Activated effector memory CD4-positive, alpha-beta T cell treated with Interleukin-2 at 50 U/mL for 16 hours (primary cell): ENCODE measurements at places on chromosomes 6 and 20.

DNA sequence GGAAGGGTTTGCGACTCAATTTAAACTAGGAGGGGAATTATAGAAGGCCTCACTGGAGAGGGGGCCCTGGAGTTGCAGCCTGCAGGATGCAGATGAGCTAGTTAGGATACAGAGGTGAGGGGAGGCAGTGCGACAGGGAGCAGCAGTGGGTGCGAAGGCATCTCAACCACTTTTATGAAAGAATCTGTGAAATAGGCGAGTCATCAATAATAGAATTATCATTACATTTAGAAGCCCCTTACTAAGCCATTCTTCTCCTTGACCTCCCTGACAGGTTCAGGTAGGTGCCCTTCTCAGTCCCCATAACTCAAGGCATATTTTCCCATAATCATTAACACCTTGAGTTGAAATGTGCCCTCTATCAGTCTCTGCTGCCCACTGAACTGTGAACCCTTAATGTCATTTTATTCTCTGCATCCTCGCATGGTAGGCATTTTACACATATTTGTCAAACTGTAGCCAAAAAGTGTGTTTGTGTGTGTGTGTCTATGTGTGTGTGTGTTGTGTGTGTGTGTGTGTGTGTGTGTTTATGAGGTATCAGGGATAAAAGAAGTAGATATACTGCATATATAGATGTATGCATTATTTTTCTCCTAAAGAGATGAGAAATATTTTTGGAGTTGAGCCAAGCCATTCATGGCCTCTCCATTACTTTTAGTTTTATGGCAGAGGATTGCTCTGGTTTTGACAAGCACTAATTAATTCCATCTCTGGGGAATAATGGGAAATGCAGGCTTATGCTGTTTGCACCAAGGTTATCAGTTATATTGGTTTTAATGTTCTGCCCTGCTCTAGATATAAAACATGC is 898.8 kb downstream of the KIF16B start:
- no peak for DNase-seq

DNA sequence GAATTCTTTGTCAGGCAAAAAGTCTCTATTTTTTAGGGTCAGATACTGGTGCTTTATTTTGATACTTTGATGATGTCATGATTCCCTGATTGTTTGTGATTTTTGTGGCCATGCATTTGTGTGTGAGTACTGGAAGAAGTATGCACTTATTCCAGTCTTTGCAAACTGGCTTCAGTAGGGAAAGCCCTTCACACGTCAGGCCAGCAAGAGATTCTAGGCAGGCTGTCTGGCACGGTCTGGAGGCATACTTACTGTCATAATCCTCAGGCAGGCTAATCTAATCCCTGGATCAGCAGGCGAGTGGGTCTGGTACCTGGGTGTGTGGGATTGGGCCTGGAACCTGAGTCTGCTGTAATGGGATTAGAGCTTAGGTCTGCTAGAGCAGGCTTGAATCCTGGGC is 391.8 kb upstream of the MMS22L start:
- no peak for DNase-seq

- DNase-seq = no peak
These were observed 15.2 kb downstream of the CDH22 start for GRCh38 chr20:46293084-46293483.

DNA sequence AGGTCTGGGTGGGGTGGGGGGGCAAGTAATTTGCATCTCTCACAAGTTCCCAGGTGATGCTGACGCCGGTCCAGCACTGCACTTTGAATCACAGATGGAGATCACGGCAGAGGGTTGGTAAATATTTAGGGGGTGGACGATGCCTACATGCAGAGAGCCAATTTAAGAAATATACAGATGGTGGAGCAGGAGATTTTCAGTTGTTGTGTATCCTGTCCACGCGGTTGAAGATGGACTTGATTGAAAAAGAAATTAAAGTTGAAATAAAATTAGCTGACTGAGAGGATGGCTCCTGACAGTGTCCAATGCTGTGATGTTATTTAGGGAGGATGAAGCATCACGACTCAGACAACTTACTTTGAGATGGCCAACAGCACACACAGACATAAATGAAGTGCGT is 74.6 kb downstream of the PHACTR3 start:
- no peak for DNase-seq

DNA sequence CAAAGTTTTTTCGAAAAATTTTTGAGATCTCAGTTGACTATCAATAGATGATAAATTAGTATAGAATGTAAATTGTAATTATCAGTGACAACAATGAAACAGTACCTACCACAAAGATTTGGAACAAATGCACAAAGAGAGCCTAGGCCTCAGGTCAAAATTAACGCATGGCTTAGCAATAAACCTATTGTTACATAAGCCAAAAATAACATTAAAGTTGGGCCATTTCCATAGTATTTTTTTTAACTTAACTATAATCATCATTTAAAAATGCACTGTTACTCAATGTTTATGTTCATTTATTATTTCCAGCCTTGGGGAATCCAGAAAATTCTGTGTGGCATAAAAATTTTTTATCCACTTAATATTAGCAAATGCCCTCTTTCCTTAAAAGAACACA is 117.0 kb downstream of the EPB41L2 start:
- no peak for DNase-seq

DNA sequence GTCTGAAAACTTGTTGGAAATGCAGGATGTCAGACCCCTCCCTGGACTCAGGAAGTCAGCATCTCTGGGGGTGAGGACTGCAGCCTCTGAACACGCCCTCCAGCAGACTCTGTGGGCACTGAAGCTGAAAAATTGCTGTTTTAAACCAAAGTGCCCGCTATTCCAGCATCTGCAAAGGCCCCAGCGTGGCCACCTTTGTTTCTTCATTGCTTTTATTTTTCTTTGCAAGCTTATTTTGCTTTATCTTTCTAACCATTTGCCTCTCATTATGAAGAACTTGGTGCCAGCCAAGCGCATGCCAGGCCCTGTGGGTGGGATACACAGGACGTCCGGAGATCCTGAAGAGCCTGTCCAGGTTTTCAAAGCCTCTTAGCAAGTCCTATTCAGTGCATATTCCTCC is 203.9 kb upstream of the CST7 start:
- DNase-seq = no peak

GRCh38 chr20:5913166-5913565 is 37.2 kb downstream of the TRMT6 start:
- DNase-seq = no peak
